AG08396 (cell line): ENCODE measurements at places on chromosomes 2 and 18.

DNA sequence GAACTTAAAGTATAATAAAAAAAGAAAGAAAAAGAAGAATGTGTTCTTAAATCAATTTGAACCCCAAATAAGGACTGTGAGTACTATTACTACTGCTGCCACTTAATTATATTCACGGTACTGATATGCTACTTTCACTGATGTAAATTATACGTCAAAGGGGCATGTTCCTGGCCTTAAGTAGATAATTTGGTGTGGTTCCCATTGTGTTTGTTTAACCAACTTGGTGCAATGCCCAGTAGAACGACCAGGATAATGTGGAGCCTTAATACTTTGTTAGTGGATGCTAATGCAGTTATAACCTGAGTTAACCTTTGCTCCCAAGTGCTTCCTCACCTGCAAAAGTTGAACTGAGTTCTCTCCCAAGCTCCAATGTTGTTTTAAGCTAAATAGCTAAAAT lies 142.0 kb downstream of the NR4A2 start:
- DNase-seq, result no peak

DNA sequence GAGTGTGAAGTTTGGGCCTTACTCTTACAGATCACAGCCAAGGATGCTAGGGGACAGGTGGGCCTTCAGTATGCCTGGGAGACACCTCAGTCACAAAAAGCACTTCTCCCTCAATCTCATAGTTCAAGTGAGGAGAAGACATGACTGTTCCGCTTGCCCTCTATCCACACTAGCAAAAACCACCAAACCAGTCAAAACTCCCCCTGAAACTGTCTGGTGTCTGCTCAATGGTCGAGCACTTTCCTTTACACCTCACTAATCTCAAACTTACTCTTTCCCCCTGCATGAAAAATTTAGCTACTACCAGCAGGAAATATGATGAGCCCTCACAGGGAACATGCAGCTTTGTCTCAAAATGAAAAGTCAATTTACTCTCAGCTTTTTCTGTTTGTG lies 232.2 kb downstream of the TRIB2 start:
- no peak for DNase-seq

GRCh38 chr2:198440833-198441232 lies 636.4 kb downstream of the PLCL1 start:
- no peak for DNase-seq

GRCh38 chr2:205746420-205746785 lies 64.1 kb downstream of the NRP2 start:
- DNase-seq, result no peak
